ENCODE measurements at places on chromosomes 16 and 17. TPM values are rescaled to one million over a fixed set of nuclear protein-coding genes. Genes with fewer than 3 reads are reported as not detected.

Gene TMIGD1
- total RNA-seq: not detected

Gene SAMD14
- total RNA-seq: 1.3 TPM

Gene PIPOX
- total RNA-seq: 1.7 TPM

Gene PRSS8
- 0.33 TPM for total RNA-seq

Gene HOXB7
- 4.5 TPM for total RNA-seq

Gene KRT31
- not detected for total RNA-seq

GRCh38 chr16:3186946-3187690 is 886 bp upstream of the OR1F1 start:
- no peak overlapping the region for H3K27ac ChIP-seq
- DNase-seq: no peak
- H3K36me3 ChIP-seq: no peaks in the 10 kb centered on the region
- no peak overlapping the region for H3K4me3 ChIP-seq
- H3K27me3 ChIP-seq: no peaks in the 10 kb centered on the region

GRCh38 chr16:69511651-69512050 is 54.1 kb upstream of the NFAT5 start:
- H3K4me1 ChIP-seq: peaks cover 2% of the 10 kb centered on the region
- H3K27ac ChIP-seq: no peak overlapping the region

DNA sequence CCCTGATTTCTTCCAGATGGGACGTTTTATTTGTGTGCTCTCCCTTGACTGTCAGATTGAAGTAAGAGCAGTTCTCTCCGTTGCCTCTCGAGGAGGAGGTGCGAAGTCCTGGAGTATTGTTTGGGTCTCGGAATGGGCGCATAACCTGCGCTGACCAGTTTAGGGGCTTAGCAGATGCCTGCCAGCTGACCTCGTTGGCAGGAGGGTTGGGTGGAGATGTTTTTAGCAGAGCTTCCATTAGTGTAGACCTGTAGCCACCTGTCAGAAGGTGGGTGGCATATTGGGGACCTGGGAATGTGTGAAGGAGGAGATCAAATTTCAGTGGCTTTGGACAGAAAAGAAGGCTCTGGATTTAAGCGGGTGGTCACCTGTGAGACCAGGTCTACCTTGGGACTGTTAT is 3.6 kb downstream of the RASD1 start:
- H3K4me3 ChIP-seq: no peak overlapping the region
- H3K36me3 ChIP-seq: 0 out of 2 replicates have a peak, but pooled peaks cover 5% of the 10 kb centered on the region
- H3K27me3 ChIP-seq: peaks cover 10% of the 10 kb centered on the region
- H3K27ac ChIP-seq: no peak overlapping the region

DNA sequence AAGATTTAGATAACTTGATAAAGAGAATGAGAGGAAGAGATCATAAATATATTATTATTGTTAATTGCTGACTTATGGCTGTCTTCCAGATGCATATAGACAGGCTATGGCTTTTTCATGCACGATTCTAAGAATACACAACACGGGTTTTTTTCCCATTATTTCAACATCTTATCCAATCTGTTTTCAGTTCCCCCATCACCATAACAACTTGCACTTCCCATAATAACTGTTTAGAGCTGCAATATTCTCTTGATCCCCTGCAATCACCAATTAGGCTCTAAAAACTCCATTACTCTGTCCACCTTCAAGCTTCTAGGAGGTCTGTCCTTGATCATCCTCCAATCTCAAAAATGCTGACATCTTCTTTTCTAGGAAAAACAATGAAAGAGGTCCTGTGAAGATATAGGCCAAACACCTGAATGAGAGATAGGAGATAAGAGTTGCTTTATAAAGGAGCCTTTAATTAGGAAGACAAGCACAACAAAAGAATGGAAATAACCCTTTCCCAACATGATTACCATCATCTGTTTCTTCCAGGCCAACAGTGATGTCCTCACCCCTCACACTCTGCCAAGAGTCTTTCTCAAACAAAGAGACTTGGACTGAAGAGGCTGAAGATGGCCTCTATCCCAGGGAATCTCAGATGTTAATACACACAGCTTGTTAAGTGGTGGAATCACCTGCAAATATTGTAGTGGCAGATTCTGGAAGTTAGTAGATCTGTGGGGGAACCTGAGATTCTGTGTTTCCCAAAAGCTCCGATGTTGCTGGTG is 32.2 kb upstream of the CCL2 start:
- H3K36me3 ChIP-seq: no peaks in the 10 kb centered on the region
- DNase-seq: no peak
- H3K4me1 ChIP-seq: no peaks in the 10 kb centered on the region
- no peak overlapping the region for H3K27ac ChIP-seq

- no peak overlapping the region for H3K4me3 ChIP-seq
- no peaks in the 10 kb centered on the region for H3K27me3 ChIP-seq
- DNase-seq: no peak
- H3K36me3 ChIP-seq: no peaks in the 10 kb centered on the region
- no peaks in the 10 kb centered on the region for H3K4me1 ChIP-seq
- no peak overlapping the region for H3K27ac ChIP-seq
These were observed 10.3 kb upstream of the RNPS1 start for GRCh38 chr16:2278272-2278608.

DNA sequence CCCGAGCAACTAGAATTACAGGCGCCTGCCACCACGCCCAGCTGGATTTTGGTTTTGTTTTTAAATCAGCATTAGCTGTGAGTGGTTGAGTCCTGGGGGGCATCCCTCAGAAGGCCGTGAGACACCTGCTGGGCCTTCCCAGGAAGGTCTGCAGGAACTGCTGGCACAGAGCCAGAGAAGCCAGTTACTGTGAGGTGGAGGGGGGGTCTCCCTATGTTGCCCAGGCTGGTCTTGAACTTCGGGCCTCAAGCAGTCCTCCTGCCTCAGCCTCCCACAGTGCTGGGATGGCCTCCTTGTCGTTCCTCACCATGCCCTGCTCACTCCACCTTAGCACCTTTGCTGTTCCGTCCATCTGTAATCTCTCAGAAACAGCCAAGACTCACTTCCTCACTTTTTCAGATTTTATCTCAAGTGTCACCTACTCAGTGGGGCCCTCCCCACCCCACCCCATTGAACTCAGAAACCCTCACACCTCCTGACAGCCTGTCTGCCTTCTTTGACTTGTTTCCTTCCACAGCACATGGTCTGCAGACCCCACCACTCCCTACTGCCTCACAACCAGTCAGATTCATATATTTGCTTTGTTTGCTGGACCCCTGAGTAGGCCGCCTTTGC is 62.3 kb downstream of the WSB1 start:
- no peak overlapping the region for H3K27ac ChIP-seq
- no peaks in the 10 kb centered on the region for H3K36me3 ChIP-seq
- DNase-seq: no peak

DNA sequence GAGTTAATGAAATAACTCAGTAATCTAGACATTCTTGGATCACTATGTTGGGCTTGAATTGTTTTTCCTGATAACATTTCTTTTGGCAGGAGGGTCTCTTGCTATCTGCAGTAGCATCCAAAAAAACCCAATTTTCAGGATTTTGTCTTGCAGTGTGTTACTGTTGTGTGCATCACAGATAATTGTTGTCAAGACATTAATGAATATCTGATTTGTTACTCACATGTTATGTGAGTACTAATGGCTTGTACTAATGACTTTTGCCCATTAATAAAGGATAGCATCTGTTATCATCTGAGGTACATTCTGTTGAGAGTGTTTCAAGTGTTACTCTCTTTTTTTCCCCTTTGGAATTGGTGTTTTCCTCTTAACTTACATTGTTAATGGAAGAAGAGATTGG is 10.0 kb downstream of the PRKAR1A start:
- DNase-seq: no peak
- H3K27me3 ChIP-seq: no peaks in the 10 kb centered on the region
- H3K4me1 ChIP-seq: no peaks in the 10 kb centered on the region
- H3K27ac ChIP-seq: no peak overlapping the region

GRCh38 chr17:16495980-16496819 is 4.2 kb upstream of the LRRC75A start:
- H3K27ac ChIP-seq: no peak overlapping the region
- no peak overlapping the region for H3K4me3 ChIP-seq
- no peaks in the 10 kb centered on the region for H3K4me1 ChIP-seq
- H3K27me3 ChIP-seq: peaks cover 2% of the 10 kb centered on the region

DNA sequence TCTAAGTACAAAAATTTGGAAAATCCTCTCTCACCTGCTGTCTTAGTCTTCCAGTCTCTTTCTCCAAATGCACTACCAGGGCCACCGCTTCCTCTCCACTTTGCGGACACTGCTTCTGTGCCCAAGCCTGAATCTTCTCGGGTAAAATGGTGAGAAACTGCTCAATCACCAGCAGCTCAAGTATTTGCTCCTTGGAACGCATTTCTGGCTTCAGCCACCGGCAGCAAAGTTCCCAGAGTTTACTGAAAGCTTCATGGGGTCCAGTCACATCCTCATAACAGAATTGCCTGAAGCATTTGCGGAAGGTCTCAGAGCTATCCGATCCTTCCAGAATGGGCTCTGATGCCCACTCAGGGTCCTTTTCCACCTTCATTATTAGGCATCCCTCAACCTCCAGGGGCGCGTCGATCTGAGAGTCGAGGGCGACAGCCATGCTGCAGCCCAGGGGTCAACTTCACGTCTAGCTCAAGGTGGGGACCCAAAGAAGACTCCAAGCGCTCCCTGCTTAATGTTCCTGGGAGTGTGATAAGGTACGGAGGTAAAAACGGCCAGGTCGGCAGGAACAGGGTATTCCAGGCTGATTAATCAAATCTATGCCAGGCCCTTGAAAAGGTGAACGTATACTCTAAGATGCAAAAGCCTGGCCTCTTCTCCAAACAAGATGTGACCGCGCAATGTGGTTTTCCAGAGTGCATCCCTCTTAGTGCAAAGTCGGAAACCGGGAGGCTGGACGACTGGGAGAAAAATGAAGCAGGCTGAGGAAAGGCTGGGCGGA is 763 bp downstream of the ZKSCAN2 start:
- no peaks in the 10 kb centered on the region for H3K27me3 ChIP-seq
- H3K36me3 ChIP-seq: no peaks in the 10 kb centered on the region
- H3K4me3 ChIP-seq: peak overlapping the region; percentile 92
- no peaks in the 10 kb centered on the region for H3K4me1 ChIP-seq
- peak overlapping the region; percentile 85 for H3K27ac ChIP-seq

- peak overlapping the region; percentile 87 for H3K4me3 ChIP-seq
- H3K4me1 ChIP-seq: peaks cover 14% of the 10 kb centered on the region
- no peak overlapping the region for H3K27ac ChIP-seq
- DNase-seq: no peak
- H3K27me3 ChIP-seq: no peaks in the 10 kb centered on the region
These were observed 1.3 kb downstream of the ASPSCR1 start for GRCh38 chr17:81978524-81979298.

GRCh38 chr17:65023791-65024190 is 32.7 kb downstream of the GNA13 start:
- DNase-seq: no peak
- peaks cover 54% of the 10 kb centered on the region for H3K4me1 ChIP-seq
- no peaks in the 10 kb centered on the region for H3K27me3 ChIP-seq
- peak overlapping the region; percentile 95 for H3K27ac ChIP-seq
- peak overlapping the region; percentile 53 for H3K4me3 ChIP-seq
- H3K36me3 ChIP-seq: no peaks in the 10 kb centered on the region

DNA sequence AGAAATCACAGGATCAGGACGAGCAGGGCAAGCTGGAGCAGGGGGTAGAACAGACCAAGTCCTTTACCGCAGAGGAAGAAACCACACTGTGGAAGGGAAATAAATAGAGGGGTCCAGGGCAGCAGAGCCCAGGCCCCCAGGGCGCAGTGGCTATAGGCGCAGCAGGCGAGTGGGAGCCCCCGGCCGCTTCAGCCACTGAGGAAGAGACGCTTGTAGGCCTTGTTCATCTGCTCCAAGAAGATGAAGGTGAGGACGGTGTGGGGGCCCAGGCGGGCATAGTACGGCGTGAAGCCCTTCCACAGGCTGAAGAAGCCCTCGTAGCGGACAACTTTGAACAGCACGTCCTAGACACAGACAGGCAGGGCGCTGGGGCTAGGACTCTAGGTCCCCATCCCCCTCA is 2.3 kb downstream of the SLC25A11 start:
- peaks cover 6% of the 10 kb centered on the region for H3K36me3 ChIP-seq
- H3K27me3 ChIP-seq: no peaks in the 10 kb centered on the region

DNA sequence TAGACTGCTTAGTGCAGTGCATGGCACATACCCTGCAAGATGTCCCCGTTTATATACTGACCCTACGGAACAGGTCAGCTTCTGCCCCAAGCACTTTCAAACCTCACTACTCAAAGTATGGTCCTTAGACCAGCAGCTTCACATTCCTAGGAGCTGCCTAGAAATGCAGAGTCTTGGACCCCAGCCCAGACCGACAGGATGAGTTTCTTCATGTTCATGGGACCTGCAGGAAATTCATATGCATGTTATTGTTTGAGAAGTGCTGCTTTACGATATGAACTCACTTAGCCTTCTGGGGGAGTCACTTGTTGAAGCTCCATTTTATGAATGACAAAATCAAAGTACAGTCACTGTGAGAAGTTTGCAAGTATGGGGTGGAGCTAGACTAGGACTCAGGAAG is 82.6 kb downstream of the DYNLRB2 start:
- H3K27me3 ChIP-seq: no peaks in the 10 kb centered on the region
- no peak overlapping the region for H3K27ac ChIP-seq
- H3K4me1 ChIP-seq: peaks cover 13% of the 10 kb centered on the region
- no peaks in the 10 kb centered on the region for H3K36me3 ChIP-seq

GRCh38 chr17:73933164-73933766 is 270.2 kb upstream of the RPL38 start:
- no peak overlapping the region for H3K4me3 ChIP-seq
- H3K4me1 ChIP-seq: no peaks in the 10 kb centered on the region
- no peaks in the 10 kb centered on the region for H3K27me3 ChIP-seq
- H3K27ac ChIP-seq: no peak overlapping the region
- no peaks in the 10 kb centered on the region for H3K36me3 ChIP-seq
- no peak for DNase-seq

DNA sequence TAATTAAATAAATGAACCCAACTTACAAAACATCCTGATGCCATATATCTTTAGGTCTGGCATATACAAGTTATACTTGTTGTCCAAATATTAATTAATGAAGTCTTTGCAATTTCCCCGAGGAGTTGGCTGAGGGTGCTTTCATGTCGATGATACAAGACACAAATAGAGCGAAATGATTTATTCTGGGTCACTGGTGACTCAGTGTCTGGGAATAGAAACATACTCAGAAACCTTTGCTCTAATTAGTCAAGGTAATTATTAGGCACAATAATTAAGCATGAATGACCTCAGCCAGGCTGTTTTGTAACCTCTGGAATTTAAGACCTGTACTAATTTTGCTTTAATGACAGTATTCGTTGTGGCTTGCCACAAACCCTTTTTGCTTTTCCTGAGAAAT is 37.0 kb upstream of the HAPSTR1 start:
- H3K4me3 ChIP-seq: no peak overlapping the region
- no peak for DNase-seq
- H3K27me3 ChIP-seq: no peaks in the 10 kb centered on the region
- H3K27ac ChIP-seq: no peak overlapping the region
- no peaks in the 10 kb centered on the region for H3K36me3 ChIP-seq

- no peaks in the 10 kb centered on the region for H3K36me3 ChIP-seq
- H3K27ac ChIP-seq: no peak overlapping the region
- no peaks in the 10 kb centered on the region for H3K27me3 ChIP-seq
- peaks cover 10% of the 10 kb centered on the region for H3K4me1 ChIP-seq
- DNase-seq: no peak
- H3K4me3 ChIP-seq: peak overlapping the region; percentile 58
These were observed 720 bp downstream of the METRN start for GRCh38 chr16:715477-716199.

Measured in GM12878 (cell line).